ENCODE measurements at places on chromosomes 2 and 18. TPM values are rescaled to one million over a fixed set of nuclear protein-coding genes. Genes with fewer than 3 reads are reported as not detected.

DNA sequence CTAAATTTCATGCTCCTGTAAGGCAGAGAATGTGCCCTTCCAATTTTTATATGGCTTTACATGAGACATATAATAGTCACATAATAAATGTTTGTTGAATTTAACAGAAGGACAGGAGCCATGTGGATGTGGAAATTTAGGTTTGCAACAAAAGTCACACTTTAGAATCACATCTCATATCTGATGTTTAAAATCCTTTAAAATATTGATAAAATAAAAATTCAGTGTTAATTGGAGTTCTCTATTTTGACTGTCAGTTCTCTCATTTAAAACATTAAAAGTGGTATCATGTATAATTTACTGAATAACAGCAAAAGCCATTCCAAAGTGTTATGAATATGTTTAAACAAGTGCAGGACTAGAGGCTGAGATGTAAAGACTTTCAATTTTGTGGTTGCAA is 594.1 kb downstream of the LRRTM4 start:
- DNase-seq = no peak

Gene FRZB
- total RNA-seq = 0.09 TPM

Gene SNED1
- 22.1 TPM for total RNA-seq

Gene SPP2
- not detected for total RNA-seq

- peak; percentile 49 for DNase-seq
Observed at GRCh38 chr2:68878753-68879152, 7.6 kb upstream of the BMP10 start.

GRCh38 chr2:111620281-111620680 is 263.7 kb downstream of the ANAPC1 start:
- DNase-seq = no peak

DNA sequence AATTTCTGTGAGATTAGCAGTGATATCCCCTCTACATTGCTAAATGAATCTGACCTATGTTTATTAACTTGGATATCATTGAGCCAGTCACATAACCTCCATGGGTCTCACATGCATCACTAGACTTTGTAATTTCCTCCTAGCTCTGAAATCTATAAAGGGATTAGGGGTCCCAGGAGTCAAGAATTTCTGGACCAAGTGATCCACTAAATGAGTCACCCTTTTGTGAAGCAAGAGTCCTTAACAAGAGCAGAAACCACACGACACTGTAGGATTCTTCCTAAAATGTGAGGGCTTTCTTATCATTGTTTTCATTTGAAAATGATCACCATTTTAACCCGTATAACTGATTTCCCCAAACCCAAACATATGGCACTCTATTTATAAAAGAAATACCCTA is 90.3 kb downstream of the DHRS9 start:
- DNase-seq = no peak

DNA sequence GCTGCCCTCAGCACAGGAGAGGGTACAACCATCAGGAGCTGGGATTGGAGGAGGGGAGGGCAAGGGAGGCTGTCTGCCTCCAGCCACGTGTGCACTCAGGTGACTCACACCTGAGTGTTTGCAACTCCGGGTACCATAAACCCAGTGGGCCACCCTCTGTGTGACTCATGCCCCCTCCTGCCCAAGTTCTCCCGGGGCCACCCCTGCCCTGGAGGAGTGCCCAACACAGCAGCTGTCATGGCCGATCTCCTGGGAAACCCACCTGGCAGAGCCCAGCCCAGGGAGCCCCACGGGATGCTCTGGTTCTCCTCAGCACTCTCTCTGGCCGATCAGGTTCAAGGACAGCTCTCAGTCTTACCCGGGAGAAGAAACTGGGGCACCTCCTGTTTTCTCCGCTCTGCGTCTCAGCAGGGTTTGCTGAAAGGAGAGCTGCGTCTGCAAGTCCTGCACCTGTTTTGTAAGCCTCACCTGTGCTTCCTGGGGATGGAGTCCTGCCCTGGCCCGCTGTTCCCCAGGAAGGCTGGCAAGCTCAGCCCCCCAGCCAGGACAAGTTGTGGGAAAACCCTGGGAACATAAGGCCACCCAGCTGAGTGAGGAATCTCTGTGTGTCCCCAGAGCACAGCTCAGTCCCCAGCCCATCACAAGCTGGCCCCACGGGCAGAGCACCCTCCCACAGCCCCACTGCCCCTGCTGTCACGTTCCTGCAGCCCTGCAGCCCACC is 44.0 kb upstream of the UBE2F start:
- no peak for DNase-seq

Gene KHK
- total RNA-seq = 3.7 TPM

DNA sequence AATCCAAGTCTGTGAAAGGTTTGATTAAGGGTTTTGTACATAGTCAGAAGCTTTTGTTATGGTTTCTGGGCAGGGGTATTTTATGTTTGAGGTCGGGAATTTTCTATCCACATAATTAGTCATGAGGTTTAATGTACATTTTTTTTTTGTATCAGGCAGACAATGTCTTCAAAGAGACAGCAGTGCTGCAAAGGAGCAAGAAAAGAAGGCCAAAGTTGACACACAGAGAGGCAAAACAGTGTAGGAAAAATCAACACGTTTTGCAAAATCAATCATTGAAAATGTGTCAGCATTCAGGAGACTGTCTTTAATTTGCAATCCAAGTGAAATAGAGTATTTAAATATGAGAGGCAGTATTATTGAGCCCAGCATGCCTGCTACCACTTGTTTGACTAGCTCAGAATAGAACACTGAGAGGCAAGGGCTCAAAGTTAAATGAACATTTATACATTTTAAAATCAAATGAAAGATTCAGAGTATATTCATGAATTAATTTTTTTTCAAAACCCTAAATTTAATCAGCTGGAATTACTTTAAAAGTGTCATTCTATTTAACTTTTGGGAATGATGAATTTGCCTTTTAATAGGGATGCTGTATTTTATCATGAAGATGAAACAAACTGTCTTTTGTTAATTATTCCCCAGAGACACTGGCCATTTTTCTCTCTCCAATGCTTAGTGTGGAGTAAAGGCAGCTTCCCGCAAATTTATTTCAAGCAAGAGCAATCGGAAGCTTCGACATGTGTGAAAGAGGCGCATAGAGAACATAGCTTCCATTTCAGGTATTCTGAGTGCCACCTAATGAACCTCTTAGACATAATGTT is 11.3 kb downstream of the VRK2 start:
- no peak for DNase-seq

Gene CKAP2L
- total RNA-seq = 25.2 TPM

DNA sequence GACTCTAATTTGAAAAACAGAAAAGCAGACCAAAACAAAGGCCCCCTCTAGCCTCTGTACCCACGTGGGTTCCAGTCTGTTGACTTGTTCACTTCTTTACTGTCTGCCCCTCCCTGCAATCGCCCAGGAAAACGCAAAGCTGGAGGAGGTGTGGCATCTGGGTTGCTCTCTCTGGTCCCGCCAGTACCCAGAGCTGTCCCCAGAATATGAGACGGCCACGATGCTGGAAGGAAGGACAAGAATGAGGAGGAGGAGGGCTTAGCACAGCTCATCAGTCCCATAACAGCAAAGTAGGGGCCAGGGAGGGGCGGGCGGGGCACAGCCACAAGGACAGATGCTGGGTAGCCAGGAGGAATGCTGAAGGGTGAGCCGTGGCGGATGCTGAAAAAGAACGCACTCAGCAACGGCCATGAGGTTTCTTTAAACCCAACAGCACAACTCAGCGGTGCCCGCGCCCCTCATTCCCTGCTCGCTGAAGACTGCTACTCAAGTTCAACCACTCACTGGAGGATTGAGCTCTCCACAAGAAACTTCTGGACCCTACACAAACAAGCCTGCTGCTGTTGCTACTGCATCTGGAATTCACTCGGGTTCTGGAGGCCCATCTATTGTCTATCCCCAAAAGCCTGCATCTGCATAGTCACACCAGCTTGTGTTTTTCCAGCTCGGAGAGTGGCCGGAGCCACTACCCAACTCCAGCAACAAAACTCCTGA is 187.7 kb downstream of the HDAC4 start:
- DNase-seq = no peak
